ENCODE measurements at places on chromosomes 7 and 10.

- DNase-seq, result no peak
Measured at GRCh38 chr7:121192834-121193233, 136.0 kb upstream of the WNT16 start.

GRCh38 chr10:58932577-58933314 lies 243.7 kb upstream of the PHYHIPL start:
- no peak for DNase-seq

GRCh38 chr10:22656036-22656435 lies 58.3 kb downstream of the PIP4K2A start:
- no peak for DNase-seq

- no peak for DNase-seq
Measured at GRCh38 chr10:43260911-43261577, 5.8 kb downstream of the RASGEF1A start.

DNA sequence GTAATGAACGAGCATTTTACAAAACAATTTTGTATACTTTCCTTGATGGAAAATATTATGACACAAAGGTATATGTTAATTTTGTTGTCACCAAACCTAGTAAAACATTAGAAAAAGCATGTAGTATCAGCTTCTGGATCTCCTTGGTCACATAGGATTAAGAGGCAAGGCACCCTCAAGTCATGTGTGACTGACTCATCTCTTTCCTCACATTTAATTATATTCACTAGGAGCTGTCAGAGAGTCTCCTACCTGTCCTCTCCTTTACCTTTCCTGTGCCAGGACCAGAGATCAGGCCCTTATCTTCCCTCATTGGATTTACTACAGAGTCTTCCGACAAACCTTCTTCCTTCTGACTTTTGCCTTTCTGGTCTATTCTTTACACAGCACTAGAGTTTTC lies 111.3 kb upstream of the RPA3 start:
- no peak for DNase-seq

GRCh38 chr10:123428391-123428790 lies 237.8 kb upstream of the GPR26 start:
- DNase-seq, result no peak

- DNase-seq, result no peak
Measured at GRCh38 chr7:159142730-159143129, 1.9 kb downstream of the VIPR2 start.

DNA sequence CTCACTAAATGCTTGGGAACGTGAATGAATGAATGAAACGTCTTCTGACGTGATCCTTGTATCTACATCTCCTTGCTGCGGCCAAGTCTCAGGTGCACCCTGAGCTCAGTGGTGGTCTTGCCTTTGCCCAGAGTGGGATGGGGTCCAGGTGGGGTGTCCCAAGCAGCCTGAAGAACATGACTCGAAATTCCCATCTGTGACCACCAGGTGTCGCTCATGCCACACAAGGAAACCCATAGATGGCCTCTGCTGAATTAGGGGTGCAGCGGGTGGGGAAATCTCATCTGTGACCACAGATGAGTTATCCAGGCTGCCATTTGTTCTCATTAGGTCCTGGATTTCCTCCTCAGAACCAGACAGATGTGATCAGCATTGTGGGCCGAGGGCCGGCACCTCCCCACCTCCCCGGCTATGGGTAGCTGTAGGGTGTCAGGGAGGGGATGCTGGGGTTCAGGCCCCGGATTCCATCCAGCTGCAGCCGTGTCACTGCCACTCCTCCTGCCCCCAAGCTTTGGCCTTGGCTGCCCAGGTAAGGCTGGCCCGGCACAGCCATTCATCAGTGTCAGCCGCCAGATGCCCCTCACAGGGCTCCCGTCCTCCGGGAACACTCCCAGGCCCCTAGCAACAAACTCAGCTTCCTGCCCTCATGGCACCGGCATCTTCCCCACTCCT lies 21.0 kb upstream of the GNA12 start:
- peak; percentile 86 for DNase-seq

DNA sequence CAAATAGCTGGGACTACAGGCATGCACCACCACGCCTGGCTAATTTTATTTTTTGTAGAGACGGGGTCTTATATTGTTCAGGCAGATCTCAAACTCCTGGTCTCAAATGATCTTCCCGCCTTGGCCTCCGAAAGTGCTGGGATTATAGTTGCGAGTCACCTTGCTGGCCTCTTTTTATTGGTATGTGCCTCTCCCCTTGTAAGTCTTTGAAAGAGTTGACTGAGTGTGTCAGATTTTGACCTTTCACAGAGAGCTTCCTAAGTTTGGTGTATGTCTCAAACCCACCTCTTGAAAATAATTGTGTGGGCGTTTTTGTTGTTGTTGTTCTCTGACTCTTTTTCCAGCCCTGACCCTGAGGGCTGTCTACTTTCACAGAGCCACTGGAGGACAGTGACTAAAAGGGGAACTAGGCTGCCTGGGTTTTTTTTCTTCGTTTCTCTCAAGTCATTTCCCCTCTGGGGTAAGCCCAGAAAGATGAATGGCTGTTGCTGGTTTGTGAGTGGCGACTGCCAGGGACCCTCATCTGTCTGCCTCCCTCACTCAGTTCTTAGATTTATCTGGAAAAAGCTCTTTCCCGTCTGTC lies 262.8 kb downstream of the ZEB1 start:
- DNase-seq, result no peak

GRCh38 chr7:131012477-131013031 lies 278.5 kb upstream of the KLF14 start:
- no peak for DNase-seq

GRCh38 chr7:6232534-6232933 lies 39.9 kb downstream of the CYTH3 start:
- no peak for DNase-seq

DNA sequence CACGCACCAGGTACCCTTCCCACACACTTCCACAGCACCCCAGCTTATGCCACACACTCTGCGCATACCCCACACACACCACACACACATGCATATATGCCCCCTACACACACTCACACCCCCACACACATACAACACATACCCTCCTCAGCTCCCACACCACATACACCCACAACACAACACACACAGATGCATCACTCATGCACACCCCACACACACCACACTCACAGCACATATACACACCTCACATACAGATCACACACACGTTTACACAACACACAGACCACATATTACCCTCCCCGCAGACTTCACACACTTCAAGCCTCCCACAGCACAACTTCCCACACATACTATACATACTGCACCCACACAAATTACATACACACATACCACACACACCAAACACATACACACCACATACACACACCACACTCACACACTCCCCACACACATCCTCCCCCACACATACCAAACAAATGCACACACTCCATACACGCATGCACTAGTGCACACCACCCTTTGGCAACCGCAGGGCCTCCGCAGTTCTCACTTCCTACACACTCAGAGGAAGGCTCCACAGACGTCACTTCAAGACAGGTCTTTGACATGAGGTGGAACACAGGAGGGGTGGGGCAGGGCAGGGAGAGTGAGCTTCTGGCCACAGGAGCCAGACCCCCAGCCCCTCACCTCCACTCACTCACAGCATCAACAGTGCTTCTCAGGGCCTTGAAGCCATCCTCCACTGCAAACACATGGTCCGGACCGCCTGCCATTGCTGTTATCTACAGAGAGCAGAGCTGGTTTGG lies 18.5 kb upstream of the ANTXRL start:
- no peak for DNase-seq

DNA sequence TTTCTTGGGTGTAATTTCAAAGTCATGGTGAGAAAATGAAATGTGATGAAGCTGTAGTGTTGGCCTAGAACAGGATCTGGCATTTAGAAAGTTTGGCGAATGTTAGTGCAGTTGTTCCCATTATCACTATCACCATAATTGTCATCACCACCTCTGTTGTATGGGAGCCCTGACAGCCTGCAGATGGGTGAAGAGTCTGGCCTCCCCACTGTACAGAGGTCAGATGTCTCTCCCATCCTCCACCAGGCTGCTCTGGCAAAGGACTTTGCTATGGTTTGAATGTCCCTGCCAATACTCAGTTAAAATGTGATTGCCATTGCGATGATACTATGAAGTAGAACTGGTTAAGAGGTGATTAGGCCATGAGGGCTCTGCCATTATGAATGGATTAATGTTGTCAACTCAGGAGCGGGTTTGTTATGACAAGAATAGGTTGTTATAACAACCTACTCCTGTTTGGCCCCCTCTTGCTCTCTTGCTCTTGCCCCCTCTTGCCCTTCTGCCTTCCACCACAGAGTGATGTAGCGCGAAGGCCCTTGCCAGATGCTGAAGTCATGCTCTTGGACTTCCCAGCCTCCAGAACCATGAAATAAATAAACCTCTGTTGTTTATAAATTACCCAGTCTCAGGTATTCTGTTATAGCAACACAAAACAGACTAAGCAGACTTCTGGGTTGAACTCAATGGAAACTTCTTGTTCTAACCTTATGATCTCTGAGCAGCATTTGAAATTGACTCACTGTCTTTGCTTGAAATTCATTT lies 90.0 kb downstream of the GRK5 start:
- no peak for DNase-seq

- no peak for DNase-seq
Measured at GRCh38 chr10:103985726-103986125, 18.8 kb downstream of the SLK start.

DNA sequence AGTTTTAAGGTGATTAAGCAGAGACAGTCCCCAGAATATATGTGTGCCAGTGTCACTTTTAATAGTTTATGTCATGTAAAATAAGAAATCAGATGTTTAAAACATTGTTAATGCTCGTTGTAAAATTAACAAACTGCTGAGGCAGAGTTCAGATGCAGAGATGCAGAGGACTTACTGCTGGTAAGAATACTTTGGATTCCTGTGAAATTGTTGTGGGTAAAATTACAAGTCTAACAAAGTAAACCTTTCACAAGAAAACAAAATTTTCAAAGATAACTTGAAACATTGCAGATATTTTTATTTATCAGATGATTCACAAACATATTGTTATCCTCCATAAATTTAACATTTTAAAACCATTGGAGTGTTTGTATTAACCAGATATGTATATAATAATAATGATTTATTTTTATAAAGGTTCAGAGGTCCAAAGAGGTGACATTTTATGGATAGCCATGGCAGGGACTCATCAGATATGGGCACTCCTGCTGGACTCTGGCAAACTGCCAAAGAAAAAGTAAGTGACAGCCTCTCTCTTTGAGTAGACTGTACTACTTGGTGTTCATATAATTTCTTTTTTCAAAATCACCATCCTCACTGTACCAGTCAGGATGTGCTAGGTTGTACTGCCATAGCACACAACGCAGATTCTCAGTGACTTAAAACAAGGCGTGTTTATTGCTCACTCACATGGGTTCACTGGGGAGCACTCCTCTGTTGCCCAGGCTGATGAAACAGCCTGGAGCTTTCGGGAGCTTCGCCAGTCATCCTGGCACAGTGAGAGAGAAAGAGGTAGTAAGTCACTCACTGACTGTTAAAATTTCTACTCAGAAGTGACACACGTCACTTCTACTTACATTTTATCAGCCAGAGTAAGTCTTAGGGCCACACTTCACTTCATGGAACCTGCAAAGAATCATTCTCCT lies 43.5 kb downstream of the NHLRC2 start:
- DNase-seq, result peak; percentile 5

- no peak for DNase-seq
Measured at GRCh38 chr7:8353991-8354390, 79.4 kb upstream of the NXPH1 start.

DNA sequence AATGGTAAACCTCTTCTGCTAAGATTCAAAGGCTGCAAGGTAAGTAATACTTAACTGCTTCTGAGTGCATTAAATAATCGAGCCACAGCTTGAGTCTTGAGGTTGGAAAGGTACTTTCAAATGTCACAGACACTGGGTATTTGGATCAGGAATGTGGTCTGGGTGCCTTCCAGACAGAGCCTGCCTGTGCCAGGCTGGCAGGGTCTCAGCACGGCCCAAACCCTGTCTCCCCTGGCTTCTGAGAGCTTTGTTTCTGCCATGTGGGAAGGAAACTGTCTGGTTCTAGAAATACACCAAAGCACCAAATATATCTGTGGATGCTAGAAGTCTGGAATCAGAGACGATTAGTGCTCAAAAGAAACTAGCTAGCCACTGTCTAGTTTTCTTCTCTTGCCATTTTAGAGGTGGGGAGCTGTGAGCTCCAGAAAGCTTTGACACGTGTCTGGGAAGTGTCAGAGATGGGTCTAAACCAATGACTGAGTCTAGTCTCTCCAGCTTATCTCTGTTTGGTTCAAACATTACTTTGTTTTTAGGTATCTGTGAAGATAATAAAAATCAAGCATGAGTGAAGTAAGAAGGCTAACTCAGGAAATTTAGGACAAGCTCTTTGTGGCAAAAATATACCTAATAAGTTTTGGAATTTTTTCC lies 162.8 kb downstream of the CYP26A1 start:
- no peak for DNase-seq

GRCh38 chr7:18572154-18572553 lies 76.6 kb downstream of the HDAC9 start:
- no peak for DNase-seq

GRCh38 chr7:131250331-131250730 lies 77.3 kb upstream of the MKLN1 start:
- no peak for DNase-seq

DNA sequence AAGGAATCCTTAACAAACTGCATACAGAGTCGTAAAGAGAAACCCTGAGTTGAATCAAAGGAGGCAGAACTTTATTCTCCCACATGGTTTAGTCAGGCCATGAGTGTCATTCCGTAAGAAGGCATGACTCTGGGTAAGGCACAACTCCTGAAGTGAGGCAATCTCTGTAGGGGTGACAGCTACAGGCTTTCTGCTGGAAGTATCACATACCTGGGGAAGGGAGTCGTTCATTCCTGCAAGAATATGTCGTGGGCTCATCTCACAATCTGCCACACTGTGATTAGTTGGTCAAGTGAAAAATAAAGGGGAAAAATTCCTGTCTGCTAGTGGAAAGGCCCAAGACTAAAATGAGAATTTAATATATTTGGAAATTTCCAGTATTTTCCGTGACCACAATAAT lies 392.6 kb downstream of the POM121L12 start:
- DNase-seq, result no peak

DNA sequence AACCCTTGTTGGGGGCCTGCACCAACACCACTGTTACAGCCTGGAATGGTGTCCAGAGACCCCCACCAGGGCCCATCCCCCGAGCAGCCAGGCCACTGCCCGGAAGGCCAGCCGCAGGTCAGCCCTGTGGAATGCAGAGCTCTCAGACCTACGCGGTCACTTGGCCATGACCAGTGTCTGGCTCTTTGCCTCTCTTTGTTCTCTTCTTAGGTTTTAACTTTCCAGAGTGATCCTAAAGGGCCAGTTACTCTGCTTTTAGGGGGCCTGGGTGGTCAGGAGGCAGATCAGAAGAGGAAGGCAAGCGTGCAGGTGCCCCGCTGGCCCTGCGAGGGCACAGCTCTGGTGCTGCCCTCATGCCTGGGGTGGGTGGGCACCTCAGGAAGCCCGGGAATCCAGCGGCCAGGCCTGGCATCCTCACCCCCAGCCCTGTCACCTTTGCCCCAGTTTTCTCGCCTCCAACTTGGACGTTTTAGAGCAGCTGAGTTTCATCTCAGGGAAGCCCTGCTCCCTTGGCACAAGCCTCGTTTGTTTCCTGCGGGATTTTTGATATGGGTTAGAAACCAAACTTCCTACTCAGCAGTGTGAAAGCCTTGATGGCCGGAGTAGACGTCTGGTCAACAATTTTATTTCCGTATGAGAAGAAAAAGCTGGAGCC lies 62.5 kb upstream of the CHST15 start:
- no peak for DNase-seq

All from HTR-8/SVneo (cell line).